ENCODE measurements at places on chromosomes 3 and 15. TPM values are rescaled to one million over a fixed set of nuclear protein-coding genes. Genes with fewer than 3 reads are reported as not detected.

The CP gene
- 1.0 TPM for polyA plus RNA-seq

- DNase-seq, result no peak
Observed at GRCh38 chr15:39198044-39199000, 382.6 kb upstream of the THBS1 start.

DNA sequence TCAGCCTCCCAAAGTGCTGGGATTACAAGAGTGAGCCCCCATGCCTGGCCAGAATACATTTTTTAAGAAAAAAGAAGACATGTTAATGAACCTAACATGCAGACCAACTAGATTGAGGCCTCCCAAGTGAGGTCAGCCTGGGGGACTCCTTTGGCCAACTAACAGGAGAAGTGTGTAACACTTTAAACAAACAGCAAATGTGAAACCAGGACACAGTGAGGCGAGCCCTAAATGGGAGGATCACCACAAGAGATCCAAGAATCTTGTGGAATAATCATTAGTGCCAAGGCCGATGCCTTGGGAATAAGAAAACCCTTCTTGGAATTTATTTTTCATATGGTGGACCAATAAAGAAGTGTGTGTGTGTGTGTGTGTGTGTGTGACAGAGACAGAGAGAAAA lies 73.9 kb downstream of the ATP10A start:
- DNase-seq, result peak; percentile 34

DNA sequence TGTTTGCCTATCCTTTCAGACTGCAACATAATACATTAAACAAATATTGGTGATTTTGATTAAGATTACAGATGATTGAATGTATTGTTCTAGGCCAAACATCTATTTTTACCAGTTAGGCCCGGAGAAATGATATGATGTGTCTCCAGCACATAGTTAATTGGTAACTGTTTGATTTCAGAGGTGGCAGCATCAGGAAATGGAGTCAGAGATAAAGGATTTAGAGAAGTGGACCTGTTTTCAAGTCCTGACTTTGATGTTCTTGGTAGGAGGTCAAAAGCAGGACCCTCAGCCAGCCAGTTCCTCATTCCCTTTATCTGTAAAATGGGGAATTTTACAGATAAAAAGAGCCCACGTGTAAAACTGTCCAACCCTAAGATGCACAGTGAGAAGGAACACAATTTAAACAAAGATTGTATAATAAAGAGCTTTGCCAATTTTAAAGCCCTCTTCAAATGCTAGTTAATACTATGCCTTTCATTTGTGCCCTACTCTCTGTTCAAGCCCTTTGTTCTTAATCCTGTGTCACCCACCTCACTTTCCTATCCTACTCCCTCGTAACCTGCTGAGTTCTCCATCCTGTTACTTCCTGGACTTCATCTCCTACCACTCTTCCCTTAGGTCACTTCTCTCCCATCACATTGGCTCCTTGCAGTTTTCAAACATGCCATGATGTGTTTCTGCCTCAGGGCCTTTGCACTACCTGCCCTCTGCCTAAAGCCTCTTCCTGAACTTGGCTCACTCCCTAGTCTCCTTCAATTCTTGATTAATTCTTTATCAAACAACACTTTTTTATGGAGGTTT lies 2.5 kb downstream of the TMEM212 start:
- no peak for DNase-seq

DNA sequence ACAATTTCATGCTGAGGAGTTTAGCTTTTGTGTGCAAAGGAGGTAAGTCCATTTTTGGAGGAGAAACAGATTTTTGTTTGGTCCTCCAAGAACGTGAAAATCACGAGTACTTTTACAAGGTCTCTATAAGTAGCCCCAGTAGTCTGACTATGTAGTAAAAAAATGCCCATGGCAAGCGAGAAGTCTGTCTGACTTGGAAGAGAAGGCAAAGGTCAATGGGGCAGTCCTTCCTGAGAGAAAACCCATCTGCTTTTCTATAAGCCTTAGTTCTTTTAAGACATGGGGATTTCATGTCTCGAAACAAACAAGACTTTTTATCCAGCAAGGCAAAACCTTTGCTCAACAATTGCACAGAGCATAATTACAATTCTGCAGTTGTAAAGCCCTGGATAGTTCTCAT lies 183.2 kb downstream of the GAP43 start:
- no peak for DNase-seq

The TTLL3 gene
- 18.8 TPM for polyA plus RNA-seq

GRCh38 chr3:122415104-122415744 lies 638 bp downstream of the WDR5B start:
- DNase-seq, result peak; percentile 33

The TADA3 gene
- 56.4 TPM for polyA plus RNA-seq

GRCh38 chr15:50881121-50882048 lies 27.1 kb upstream of the AP4E1 start:
- no peak for DNase-seq

DNA sequence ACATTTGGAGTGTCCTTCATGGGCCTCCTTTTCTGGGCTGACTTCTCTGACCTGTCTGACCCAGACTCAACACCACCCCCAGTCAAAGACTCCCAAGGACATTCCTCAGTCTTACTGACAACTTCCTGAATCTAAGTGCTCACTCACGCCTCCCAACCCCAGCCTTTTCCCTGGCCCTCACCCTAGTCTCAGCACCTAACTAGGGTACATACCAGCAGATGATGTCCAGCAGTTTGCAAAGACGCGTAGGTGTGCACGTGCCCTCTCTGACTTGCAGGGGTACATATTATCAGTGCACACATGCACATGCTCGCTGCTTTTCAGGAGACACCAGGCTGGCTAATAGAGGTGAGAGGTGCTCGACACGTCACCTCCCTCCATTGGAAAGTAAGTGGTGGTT lies 38.7 kb upstream of the SLCO2A1 start:
- no peak for DNase-seq
